GM12891 (cell line): ENCODE measurements at places on chromosomes 11 and 22.

DNA sequence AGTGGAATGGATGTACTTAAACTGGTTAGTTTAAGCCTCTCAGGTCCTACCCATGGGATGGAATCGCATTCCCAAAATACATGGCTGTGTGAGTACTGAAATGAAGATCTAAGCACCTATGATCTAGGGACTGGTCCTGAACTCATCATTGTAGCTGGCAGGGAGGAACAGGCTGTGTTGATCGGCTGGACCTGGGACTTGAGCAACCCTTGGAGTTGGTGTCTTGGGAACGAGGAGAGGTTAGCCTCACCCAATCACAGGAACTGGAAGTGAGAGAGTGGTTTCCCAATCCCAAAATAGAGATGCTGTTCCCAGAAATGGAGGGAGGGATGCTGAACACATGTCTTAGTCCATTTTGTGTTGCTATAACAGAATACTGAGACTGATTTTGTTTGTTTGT lies 16.4 kb upstream of the ASCC2 start:
- no peak for DNase-seq

GRCh38 chr11:14203321-14203720 lies 155.7 kb downstream of the RRAS2 start:
- no peak for DNase-seq

- DNase-seq = no peak
Observed at GRCh38 chr22:35660291-35661127, 12.3 kb downstream of the APOL6 start.

DNA sequence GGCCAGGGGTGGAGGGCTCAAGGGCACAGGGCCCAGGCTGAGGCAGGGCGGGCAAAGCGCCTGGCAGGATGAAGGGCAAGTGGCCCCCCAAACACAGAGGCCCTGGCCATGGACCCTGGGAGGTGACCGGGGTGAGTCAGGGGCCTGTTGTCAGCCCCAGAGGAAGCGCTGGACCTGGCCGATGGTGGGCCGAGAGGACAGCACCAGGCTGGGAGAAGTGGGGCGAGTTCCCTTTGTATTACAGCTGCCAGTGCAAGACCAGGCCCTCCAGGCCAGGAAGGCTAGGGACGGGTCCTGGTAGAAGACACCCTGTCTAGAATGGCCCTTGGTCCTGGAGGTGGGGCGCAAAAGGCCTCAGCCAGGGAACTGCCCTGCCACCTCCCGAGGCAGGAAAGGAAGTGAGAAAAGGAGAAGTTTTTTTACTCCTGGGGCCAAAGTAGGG lies 12.8 kb downstream of the CXCR5 start:
- no peak for DNase-seq

DNA sequence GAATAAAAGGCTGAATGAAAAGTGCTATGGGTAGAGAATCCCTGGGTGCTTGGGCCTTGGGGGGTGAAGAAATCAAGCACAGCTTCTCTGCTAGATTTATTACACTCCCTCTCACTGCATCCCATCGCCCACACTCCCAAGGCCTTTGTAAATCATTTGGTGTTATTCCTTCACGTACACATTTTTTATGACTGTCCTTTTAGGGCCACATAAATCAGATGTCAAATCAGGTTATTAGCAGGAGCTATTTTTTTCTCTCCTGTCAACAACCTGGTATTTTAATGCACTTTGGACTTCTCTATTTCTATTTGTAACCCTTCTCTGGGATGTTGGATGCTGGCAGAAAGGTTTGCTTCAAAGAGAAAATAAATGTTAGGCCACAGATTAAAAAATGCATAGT lies 408.8 kb downstream of the INSC start:
- DNase-seq = no peak

DNA sequence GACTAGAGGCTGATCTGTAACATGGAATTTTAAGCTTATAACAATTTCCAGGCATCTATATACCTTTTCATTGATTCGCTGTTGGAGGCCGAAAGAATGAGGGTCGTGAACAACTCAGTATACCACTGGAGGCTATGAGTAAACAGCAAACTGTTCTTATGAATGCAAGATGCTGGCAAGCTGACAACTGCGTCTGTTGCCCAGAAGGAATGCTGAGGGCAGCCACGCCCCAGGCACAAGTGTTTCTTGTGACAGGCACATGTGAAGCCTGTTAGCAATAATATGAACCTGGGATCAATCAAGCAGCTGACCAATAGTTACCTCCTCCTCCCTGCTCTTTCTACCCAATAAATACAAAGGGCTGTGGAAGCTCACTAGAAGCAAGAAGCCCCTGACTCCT lies 15.3 kb downstream of the RTCB start:
- no peak for DNase-seq

- DNase-seq = no peak
Observed at GRCh38 chr11:91981995-91982394, 242.6 kb upstream of the FAT3 start.

DNA sequence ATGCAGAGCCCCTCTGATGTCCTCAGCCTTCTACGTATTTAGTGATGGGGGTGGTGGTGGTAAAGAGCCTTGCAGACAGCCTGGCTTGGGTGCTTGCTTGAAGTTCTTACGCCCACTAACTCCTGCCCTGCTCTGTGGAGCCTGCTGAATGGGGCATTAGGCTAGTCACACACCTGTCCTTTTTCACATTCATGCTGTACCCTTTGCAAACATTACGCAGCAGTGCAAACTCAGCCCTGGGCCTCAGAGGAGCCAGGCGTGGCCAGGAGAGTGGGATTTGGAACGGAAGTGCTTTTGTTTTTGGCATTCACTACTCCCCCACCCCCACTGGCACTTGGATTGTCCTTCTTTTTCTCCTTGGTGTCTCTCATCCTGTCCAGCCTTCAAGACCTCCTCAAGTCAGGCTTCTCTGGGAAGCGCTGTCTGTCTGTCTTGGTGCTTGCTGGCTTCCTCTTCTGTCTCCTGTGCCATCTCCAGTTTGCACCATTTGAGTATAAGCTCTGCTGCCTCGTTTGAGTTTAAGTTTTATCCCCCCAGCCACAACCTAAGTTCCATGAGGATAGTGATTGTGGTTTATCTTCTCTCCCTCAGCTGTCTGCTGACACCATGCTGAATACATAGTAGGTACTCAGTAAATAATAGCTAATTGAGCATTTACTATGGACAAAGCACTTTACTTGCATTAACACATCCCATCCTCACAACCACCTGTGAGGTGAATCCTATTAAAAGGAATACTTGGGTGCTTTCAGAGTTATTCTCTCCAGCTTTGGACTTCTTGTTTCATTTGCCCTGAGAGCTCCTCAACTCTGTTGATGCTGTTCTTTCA lies 26.7 kb downstream of the ZBTB16 start:
- DNase-seq = no peak

DNA sequence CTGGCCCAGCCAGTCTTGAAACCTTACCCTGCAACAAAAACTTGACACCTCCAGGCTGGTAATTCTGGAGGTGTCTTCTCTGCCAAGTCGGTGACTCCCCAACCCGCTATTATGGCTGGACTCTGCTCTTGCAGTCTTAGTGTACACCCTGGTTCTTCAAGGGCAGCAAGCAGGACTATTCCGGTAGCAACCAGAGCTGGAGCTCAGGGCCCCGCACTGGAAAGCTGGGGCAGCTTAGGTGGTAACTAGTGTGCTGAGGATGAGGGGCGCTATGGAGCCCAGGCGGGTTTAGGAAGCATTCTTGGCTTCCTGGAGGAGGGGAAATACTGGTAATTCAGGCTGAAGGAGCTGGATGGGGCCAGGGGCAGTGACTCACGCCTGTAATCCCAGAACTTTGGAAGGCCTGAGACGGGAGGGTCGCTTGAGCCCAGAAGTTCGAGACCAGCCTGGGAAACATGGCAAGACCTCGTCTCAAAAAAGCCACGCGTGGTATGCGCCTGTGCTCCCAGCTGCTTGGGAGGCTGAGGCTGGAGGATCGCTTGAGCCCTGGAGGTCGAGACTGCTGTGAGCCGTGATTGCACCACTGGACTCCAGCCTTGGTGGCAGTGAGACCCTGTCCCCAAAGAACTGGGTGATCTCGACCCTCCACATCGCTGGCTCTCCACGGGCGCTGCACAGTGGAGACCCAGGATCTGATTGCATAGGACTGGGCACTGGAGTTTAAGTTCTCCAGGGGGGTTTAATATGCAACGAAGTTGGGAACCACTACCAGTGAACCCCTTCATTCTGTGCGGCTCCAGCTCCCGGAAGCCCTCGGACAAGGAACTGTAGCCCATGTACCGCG lies 10.6 kb upstream of the AIFM3 start:
- DNase-seq = no peak

DNA sequence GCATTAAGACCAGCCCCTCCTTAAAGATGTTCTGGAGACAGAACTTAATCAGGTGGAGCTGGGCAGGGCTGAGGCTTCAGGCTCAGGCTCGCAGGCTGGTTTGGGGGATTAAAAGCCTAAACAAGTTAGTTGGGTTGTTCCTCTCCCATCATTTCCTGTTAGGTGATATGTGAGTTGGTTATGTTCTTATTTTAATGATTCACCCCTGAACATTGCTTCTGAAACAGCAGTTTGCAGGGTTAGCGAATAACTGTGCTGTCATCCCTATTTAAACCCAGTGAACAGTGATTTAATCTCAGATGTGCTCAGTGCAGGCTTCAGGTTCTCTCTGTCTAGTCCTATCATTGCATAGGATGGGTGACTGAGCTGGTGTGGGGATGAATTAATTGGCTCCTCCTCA lies 47.4 kb upstream of the BIRC3 start:
- no peak for DNase-seq

DNA sequence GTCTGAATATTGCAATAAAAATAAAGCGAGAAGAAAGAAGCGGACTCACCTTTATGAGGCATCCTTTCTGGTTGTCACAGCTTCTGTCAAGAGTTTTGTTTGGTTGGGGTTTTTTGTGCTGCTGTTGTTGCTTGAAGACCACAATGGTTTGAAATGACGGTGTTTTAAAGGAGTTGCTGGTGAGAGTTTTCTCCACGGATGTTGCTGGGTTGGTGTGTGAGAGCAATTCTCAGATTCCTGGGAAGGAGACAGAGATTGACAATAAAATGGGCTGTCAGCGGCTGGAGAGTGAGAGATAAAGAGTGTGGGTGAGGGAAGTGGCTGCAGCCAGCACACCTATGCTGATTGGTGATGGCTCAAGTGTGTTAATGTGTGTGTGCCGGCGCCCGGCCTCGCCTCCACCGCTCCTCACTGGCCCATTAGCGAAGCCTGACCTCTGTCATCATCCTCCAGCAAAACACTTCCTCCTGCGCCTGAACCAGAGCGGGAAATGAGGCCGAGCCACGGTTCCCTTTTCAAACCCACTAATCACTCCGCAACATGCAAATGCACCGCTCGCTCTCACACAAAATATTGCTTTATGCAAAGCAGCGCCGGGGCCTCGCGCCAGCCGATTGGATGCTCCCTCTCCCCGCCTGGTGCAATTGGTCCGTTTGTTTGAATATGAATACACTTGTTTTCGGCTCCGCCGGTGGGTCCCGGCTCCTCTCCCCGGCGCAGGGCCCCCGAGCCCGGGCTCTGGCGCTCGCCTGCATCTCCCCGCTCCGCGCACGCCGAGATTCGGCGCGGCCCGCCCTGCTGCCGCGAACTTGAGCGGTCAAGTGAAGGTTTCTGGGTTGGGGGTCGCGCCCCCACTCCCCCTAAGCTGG lies at the start of gene PAX6:
PAX6 (minus strand) TSS at position 544 of the 869 bp plus-strand sequence. CDS start 4,911 bp downstream, outside the sequence.
- no peak for DNase-seq

GRCh38 chr11:10926801-10927211 lies 69.0 kb upstream of the ZBED5 start:
- DNase-seq = no peak

DNA sequence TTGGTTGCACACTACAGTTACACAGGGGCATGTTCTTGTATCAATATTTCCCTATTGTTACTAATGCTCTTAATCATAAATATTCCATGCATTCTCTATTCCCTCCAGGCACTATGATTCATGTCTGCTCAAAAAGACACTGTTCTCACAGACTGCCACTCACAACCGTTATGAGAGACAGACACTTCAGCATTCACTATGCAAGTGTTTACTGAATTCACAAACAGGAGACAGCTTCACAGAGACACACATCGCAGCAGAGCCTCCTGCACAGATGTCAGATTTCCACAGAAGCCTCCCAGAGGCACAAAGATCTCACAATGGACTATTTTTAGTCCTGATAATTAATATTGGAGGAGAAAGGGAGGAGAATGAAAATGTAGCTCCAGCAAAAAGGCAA lies 930.4 kb downstream of the OPCML start:
- DNase-seq = no peak

GRCh38 chr11:19499026-19499669 lies 213.5 kb upstream of the NAV2 start:
- DNase-seq = no peak

DNA sequence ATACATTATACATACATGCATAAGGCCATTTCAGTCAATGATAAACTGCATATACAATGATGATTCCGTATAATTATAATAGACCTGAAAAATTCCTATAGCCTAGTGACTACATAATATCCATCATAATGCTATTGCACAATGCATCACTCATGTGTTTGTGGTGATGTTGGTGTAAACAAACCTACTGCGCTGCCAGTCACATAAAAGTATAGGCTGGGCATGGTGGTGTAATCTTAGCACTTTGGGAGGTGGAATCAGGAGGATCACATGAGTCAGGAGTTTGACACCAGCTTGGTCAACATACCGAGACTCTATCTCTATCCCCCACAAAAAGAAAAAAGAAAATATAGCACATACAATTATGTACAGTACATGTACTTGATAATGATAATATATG lies 163.7 kb upstream of the DDI1 start:
- DNase-seq = no peak

DNA sequence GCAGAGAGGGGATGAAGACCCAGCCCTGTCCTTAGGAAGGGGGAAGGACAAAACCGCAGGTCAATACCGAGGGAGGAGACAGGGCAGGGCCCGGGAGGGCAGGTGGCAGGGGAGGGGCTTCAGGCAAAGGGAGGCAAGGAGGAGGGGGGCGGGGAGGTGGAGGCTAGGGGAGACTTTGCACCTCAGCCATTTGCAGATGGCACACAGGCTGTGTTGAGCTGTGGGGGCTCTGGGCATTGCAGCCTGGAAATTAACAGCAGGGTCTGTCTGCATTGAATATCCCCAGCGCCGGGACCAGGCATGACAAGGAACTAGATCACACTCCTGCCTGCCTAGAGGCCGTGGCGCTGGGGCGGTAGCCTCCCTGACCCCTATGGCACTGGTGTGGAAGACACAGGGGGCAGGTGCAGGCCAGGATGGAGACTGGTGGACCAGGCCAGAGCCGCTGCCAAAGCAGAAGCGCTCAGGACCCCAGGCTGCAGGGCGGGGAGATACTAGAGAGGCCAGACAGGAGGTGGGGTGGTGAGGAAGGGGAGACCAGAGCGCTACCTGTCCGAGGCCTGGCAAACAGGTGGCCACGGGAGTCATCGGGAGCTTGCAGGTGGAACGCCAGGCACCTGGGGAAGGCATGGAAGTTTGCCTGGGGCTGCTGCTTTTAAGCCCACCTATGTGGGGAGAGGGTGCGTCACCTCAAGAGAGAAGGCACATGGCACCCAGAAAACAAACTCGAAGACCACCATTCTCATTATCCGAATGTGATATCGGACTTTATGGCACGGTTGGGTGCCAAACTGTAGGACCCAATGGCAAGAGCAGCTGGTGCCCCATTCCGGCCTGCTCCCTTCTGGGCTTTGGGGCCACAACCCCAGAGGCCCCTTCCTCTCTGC lies 11.5 kb downstream of the CBX6 start:
- DNase-seq = no peak
